ENCODE measurements at places on chromosomes 12 and 14. TPM values are rescaled to one million over a fixed set of nuclear protein-coding genes. Genes with fewer than 3 reads are reported as not detected.
A peak's percentile ranks its signal among the peaks of the same experiment; 100 is the strongest.

GRCh38 chr14:44211718-44212117 is 295.4 kb downstream of the FSCB start:
- no peak for DNase-seq

DNA sequence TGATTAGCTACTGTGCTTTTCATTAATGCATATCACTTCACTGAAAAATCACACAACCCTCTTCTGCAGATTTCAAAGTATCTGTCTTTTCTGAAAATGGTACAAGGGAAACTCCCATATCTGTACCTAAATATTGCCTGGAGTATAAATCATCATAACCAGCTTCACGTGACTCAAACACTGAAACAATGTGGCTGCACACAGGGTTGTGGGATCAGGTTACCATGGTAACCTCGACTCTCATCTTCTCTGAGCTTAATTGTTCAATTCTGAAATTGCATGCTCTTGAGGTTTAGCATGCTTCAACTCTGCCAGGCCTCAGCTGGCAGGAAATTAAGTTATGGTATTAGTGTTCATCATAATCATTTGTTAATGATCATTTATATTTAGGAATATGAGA is 77.5 kb upstream of the CPSF6 start:
- DNase-seq: no peak

- DNase-seq: peak; percentile 11
Observed at GRCh38 chr12:59472273-59472672, 123.6 kb upstream of the SLC16A7 start.

DNA sequence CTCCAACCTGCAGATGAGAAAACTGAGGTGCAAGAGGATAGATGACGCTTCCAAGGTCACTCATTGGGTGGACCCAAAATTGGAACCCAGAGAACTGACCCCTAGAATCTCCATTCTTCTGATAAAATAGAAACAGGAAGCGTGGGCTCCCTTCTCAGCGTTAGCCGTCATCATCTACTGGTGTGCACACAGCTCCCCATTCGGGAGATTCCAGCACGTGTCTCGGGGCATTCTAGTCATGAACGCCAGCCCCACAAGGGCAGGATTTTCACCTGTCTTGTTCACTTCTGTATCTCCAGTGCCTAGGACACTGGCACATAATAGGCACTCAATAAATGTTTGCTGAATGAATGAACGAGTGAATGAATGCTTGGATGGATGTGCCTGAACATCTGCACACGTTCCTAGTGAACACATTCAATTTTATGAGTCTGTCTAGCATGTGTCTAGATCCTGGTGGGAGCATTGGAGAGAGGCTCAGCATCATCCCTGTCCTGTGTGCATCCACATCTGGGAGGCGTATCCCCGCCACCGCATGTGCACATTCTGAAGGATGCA is 30.5 kb downstream of the RASAL1 start:
- DNase-seq: no peak

PRH2 gene
- not detected for total RNA-seq

CLEC1A gene
- total RNA-seq: 2.8 TPM

DNA sequence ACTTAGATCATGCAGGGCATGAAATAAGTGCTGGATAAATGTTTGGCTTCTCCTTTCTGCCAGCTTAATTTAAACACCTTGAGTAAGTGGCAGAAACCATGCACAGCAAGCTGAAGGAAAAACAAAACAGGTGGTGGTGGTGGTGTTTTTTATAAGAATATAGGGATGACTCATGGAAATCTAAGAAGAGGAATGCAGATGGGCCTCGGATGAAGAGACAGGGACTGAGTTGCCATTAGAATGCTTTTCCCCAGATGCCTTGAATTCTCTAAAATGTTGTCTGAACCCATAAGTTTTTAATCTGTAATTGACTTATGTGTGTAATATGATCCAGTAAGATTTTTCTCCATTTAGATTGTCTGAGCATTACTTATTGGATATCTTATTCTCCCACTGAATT is 93.1 kb upstream of the ZDHHC17 start:
- DNase-seq: no peak

DNA sequence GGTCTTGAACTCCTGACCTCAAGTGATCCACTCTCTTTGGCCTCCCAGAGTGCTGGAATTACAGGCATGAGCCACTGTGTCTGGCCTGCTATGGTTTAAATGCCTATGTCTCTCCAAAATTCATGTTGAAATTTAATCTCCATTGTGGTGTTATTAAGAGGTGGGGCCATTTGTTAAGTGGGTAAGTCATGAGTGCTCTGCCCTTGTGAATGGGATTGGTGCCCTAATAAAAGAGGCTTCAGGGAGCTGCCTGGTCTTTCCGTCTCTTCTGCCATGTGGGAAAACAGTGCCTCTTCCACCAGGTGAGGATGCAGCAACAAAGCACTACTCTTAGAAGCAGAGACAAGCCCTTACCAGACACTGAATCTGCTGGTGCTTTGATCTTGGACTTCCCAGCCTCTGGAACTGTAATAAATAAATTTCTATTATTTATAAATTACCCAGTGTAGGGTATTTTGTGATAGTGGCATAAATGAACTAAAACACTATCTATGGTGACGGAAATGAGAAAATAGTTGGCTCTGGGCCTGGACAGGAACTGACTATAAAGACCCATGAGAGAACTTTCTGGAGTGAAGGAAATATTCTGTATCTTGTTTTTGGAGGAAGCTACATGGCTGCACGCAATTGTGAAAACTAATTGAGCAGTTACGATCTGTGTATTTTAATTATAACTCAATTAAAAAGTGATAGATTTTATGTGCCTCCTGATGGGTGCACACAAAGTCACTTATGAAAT is 12.1 kb upstream of the ATP23 start:
- DNase-seq: no peak

DNA sequence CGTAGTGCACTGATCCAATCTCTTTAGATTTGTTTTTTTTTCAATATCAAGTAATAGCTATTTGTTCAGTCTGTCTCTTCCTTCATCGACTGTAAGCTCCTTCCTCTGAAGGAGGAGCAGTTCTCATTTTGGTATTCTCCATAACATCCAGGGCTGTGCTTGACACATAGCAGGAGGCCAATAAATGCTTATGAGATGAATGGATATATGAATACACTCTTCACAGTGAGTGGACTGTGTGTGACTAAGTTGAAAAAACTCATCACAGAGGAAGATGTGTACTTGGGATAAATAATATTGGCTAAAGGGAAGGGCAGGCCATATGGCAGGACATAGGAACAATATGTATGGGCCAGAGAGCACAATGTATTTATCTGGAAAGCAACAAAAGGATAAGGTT is 205.3 kb upstream of the PRICKLE1 start:
- no peak for DNase-seq

GRCh38 chr12:8742501-8742900 is 44.7 kb downstream of the RIMKLB start:
- DNase-seq: no peak

MAX gene
- 147 TPM for total RNA-seq

GRCh38 chr14:72550513-72550912 is 343.4 kb downstream of the DPF3 start:
- no peak for DNase-seq

DNA sequence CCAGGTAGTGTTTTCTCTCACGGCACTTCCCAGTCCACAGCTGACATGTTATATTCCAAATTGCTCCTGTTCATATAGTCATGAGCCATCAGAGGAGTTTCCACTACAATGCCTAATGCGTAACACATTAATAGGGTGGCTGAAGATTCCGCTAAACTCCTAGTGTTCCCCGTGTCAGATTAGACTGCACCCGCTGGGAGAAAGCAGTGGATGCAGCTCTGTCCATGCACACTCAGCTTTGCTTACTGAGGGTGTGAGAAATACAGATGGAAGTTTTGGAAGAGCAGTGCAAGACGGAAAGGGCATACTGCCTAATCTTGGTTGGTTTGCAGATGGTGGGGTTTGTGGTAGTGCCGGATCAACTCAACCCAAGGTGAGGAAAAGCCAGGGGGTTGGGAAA is 5.6 kb downstream of the PPP1R3E start:
- DNase-seq: no peak

DNA sequence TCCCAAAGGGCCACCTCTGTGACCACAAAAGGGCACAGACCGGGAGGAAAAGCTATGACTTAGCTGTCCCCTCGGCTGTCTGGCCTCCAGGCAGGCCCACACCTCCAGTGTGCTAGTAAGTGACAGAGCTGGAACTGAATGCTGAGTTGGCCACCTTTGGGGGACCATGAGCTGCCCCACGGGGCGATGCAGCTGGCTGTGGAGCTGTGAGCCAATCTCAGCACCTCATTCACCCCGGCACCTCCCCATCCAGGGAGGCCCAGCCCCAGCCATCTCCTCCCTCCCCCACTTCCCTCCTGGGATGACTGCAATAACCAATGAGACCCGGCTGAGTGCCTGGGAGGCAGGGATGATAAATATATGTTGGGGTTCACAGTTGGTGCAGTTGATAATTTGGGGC is 12.2 kb upstream of the TESC start:
- DNase-seq: no peak

GRCh38 chr12:131363393-131363792 is 347.5 kb upstream of the SFSWAP start:
- no peak for DNase-seq

- DNase-seq: no peak
Observed at GRCh38 chr12:50620978-50621360, 116.2 kb downstream of the DIP2B start.

DNA sequence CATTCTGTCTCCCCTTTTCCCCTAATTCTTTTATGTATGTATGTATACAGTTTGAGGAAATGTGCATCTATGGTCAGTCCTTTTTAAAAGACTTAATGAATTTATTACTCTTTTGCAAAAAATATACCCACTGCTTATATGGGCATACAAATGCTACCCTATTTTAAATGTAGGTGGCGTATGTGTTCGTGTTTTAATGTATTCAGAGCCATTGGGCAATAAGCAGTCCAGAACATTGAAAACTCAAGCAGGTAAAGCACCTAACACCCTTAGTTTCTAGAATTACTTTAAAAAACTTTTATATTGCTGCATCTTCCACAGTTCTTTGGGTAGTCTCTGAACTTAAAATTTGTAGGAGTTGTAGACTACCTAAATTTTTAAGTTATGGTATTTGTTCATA is 42.6 kb upstream of the A2ML1 start:
- no peak for DNase-seq

SYCP3 gene
- total RNA-seq: not detected

ARHGAP9 gene
- total RNA-seq: 15.0 TPM

CACNA2D4 gene
- total RNA-seq: 9.3 TPM

GYS2 gene
- total RNA-seq: not detected

GRCh38 chr14:26773906-26774593 is 176.2 kb upstream of the NOVA1 start:
- no peak for DNase-seq

DNA sequence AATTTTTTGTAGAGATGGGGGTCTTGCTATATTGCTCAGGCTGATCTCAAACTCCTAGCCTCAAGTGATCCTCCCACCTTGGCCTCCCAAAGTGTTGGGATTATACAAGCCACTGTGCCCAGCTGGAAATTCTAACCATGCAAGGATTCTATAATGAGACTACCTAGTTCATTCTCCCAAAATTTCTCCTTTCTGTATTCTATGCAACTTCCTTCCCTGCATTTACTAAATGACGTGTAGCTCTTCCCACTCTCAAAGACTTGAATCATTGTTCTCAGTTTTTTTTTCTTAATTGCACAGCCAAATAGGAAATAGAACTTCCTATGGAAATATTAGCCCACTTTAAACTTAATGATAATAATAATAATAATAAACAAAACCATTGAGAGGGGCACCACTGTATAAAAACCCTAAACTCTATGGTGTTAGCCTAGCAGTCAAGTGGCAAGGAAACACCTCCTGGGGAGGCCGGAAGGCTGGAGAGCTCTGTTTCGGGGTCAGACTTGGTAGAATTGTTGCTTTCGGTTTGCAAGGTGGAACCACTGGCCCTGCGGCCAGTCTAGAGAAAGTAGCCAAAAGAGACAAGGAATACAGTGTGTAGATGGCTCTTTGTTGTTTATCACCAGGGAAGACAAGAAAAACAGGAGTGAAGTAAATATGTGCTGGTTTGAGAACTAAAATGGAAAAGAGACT is 40.0 kb upstream of the TESC start:
- DNase-seq: no peak

DNA sequence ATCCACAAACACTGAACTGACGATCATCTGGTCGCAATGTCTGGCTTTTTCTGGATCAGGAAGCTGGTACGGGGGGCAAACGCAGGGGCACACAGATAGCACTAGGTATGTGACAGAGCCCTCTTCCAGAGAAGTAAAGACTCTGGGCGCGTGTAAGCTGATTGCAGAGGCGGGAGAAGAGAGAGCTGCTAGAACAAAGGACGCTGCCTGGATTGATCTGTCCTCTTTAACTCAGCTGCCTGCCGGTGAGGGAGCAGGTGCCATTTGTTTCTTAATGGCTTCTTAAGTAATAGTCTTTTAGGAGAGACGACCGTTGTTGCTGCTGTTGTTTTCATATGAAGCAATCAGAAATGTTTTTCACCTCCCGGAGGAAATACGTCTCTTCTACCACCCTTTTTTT is 77.3 kb downstream of the GLT1D1 start:
- no peak for DNase-seq

ACRBP gene
- 1.4 TPM for total RNA-seq

GRCh38 chr12:42308390-42308789 is 17.5 kb downstream of the ZCRB1 start:
- no peak for DNase-seq

DNA sequence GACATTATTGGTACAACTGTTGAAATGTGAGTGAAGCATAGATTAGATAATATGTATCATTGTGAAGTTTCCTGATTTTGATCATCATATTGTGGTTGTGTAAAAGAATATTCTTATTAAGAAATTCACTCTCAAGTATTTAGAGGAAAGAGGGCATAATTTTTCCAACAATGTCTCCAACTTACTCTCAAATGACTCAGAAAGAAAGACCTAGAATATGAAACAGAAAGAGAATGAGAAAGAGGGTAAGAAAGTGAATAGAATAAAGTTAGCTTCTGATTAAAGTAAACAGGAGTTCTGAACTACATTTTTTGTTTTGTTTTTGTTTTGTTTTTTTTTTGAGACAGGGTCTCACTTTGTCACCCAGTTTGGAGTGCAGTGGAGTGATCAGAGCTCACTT is 123.0 kb downstream of the CPNE8 start:
- no peak for DNase-seq

RNF212B gene
- not detected for total RNA-seq

DNA sequence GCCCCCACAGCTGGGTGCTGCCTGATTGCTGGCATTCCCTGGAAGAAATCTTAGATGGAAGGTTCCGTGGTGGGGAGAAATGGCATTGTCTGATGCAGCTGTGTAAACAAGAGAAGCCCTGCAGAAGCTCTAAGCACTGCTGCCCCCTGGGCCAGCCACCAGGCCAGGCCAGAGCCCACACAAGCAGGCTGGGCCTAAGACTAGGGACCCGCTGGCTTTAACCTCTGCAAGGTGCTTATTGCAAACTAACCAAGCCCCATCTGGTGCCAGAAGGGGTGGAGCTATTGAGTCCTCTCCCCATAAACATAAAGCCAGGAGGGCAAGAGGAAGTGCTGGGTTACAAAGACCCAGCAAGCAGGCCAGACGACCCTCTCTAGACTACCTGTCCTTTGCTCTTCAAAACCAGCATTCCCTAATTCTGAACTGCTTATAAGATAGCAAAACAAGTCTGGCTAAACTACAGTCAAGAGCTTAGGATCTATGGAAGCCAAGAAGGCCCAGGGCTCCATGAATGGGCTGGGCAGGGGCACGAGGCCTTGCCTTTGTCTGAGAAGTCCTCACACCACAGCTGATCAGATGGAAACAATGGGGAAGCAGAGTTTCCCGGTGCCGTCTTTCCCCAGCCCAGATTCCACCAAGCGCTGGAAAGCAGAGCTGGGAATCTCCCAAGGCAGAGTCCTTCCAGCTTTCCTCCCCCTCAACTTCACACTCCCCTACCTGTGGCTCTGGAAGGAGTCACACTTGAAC is 28.8 kb downstream of the P2RX4 start:
- no peak for DNase-seq
